ENCODE measurements at places on chromosomes 6 and 20. TPM values are rescaled to one million over a fixed set of nuclear protein-coding genes. Genes with fewer than 3 reads are reported as not detected.

Gene ADIG
- total RNA-seq, result not detected

DNA sequence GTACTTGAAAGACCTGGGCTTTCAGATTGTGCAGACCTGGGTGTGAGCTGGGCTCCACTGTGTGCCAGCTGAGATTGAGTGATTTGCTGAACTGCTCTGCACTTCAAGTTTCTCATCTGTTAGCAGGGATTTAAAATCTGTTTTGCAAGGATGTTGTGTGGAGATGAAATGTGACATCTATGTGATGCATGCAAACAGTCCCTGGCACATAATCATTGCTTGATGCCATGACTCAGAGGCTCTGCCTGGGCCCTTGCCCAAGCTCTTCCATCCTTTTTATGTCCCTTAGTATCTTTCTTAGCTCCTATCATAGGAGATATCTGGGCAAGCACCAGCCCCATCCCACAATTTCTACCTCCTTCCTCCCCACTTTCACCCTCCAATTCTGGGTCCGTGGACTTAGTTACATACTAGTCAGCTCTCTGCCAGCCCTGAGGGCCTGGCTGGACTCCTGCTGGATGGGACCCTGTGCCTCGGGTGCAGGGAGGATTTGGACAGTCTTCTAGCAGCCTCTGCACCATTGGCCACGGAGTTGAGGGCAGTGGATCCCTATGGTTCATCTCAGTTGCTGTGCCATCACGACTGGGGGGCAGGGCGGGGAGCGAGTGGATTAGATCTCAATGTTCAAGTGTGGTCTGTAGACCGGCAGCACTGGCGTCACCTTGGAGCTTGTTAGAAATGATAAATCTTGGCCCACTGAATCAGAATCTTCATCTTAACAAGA lies 103.6 kb downstream of the MAP3K7 start:
- no peak for DNase-seq

DNA sequence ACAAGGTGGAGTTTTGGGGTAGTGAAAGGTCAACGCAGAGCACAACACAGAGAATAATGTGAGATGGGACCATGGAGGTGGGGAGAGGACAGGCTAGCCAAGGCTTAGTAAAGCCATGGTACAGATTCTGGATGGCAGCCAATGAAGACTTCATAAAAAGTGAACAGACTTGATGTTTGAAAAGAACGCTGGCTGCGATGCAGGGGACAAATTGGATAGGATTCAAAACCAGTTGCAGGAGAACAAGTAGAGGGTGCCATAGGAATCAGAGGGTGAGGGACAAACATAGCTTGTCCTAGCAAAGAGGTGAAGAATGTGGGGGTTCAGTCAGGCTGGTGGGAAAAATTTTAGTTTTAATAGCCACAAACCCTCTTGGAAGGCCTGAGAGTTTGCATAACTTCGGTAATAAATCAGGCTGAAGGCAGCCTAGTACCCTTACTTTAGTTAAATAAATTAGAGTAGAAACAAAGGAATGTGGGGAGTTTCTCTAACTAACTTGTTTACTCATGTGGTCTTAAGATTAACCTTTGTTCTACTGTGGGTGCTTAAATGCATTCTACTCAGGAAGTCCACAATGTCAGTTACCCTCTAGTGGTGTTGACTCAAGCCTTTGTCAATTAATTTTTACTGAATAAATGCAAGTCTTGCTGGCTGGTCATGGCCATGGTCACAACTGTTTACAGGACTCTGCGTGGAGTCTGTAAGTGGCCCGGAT lies 216.4 kb downstream of the C6orf118 start:
- no peak for DNase-seq

GRCh38 chr20:59736366-59736765 lies 132.0 kb downstream of the PHACTR3 start:
- no peak for DNase-seq

GRCh38 chr6:28553986-28554881 lies 28.6 kb downstream of the GPX5 start:
- no peak for DNase-seq

GRCh38 chr6:74872754-74873476 lies 332.9 kb downstream of the COL12A1 start:
- DNase-seq, result no peak

- no peak for DNase-seq
Measured at GRCh38 chr20:19112828-19113227, 99.6 kb upstream of the SLC24A3 start.
